Activated CD4-positive, alpha-beta T cell treated with anti-CD3 and anti-CD28 coated beads, Interleukin-2, amount 10 ng/mL, durations not matched to agents 24 days and 14 days (primary cell): ENCODE measurements at places on chromosomes 1 and 21. TPM values are rescaled to one million over a fixed set of nuclear protein-coding genes. Genes with fewer than 3 reads are reported as not detected.

- H3K27ac ChIP-seq: no peak overlapping the region
- H3K4me1 ChIP-seq: no peaks in the 10 kb centered on the region
Observed at GRCh38 chr1:25128121-25128621, 104.1 kb downstream of the SYF2 start.

GRCh38 chr1:201460814-201461644, 8.0 kb downstream of the PHLDA3 start:
- H3K27me3 ChIP-seq: peaks cover 8% of the 10 kb centered on the region
- peaks cover 5% of the 10 kb centered on the region for H3K4me1 ChIP-seq
- no peak for DNase-seq
- no peak overlapping the region for H3K4me3 ChIP-seq

DNA sequence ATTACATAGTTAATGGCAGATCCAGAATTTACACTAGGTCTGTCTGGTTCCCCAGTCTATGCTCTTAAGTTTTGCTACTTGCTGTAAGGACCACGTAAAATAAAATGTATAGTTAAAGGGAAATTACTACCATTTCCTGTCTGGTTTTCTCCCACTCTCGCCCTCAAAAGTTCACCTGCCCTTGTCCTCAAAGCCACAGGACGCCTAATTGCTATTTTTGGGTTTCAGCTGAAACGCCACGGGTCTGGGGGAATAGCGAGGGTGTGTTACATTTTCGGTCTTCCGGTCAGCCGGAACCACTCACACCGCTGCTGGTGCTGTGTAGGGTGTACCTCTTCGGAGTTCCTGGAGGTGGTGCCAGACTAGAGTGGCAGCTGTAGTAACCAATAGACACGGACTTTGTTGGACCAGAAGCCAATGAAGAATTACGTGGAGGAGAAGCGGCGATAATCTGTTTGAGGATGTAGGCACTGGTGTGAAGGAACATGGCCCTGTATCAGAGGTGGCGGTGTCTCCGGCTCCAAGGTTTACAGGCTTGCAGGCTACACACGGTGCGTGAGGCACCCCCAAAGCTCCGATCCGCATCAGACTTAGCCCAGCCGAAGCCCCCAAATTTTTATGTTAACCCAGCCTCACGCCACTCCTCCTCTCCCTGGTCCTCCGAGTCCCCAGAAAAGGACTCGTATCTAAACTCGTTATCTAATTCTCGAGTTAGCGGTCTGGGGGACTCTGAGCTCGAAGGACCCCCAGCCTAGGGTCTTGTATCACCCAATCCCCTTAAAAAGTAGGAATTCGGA, at the start of gene TARS2:
Gene TARS2, plus strand, starts transcription at position 454 of the 797 bp plus-strand sequence. Its CDS starts 32 bp downstream, at position 486.
- H3K27ac ChIP-seq: peak within 1 kb of the TSS; percentile 97
- no peaks in the 10 kb centered on the region for H3K27me3 ChIP-seq
- peak; percentile 99 for DNase-seq
- H3K4me1 ChIP-seq: peaks cover 21% of the 10 kb centered on the region

IGSF3 gene
- total RNA-seq: 2.1 and 2.2 TPM in 2 replicates

DNA sequence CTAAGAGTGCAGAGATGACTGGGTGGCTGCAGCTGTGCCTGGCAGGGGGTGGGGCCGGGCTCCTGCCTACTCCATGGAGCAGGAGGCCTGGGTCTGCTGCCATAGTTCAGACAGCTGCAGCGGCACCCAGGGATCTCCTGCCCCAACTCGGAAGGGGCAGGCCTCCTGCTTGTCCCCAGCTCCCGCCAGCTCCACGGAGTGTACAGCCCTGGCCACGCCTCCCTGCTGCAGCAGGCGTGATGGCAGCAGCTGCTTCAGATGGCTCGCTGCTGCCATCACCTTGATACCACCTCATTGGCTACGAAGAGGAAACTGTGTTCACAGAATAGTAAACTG, 35.9 kb downstream of the ACTL8 start:
- no peak for DNase-seq
- no peak overlapping the region for H3K4me3 ChIP-seq
- no peak overlapping the region for H3K27ac ChIP-seq

B3GALT2 gene
- total RNA-seq: 0.05 and 0.09 TPM in 2 replicates

GRCh38 chr1:93629101-93630059, 52.3 kb downstream of the BCAR3 start:
- no peak overlapping the region for H3K27ac ChIP-seq
- no peaks in the 10 kb centered on the region for H3K36me3 ChIP-seq
- no peaks in the 10 kb centered on the region for H3K4me1 ChIP-seq

- DNase-seq: no peak
- H3K27me3 ChIP-seq: peaks cover 2% of the 10 kb centered on the region
- H3K27ac ChIP-seq: no peak overlapping the region
- H3K4me1 ChIP-seq: peaks cover 13% of the 10 kb centered on the region
Observed at GRCh38 chr1:158649052-158649451, 37.5 kb downstream of the SPTA1 start.
